Activated naive CD4-positive, alpha-beta T cell treated with anti-CD3 and anti-CD28 coated beads, Interleukin-2, amount 50 U/mL, for 72 hours (primary cell): ENCODE measurements at places on chromosomes 12 and 14.
A peak's percentile ranks its signal among the peaks of the same experiment; 100 is the strongest.

DNA sequence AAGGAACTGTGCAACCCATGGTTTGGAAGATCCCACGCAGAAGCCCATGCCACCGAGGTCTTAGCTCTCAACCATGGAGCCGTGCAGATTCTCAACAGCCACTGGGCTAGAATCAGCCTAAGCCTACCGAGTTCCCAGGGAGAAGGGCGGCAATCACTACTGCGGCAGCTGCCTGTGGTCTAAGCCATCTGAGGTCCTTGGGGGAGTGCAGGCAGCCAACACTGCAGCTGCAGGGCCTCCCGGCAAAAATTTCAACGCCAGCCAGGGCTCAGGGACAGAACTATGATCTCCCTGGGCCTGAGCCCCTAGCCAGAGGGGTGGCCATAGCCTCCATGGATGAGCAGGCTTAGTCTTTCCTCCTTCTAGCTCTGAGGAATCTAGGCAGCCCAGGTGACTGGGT is 156.8 kb upstream of the CLEC14A start:
- no peak for DNase-seq

GRCh38 chr12:22855456-22855855 is 230.5 kb downstream of the ETNK1 start:
- DNase-seq = no peak

DNA sequence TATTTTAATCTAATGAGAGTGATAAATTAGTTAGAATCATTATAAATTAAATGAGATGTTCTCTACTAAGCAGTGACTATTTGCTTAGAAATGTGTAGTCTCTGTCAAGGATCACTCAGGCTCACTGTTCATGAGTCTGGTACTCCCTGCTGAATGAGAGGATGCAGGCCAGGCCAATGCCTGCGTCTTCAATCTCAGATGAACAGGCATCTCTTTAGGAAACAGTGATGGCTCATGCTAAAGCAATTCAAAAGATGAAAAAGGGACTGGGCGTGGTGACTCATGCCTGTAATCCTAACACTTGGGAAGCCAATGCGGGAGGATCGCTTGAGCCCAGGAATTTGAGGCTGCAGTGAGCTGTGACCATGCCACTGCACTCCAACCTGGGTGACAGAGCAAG is 106.8 kb downstream of the ZFC3H1 start:
- no peak for DNase-seq

GRCh38 chr12:13079440-13079906 is 24.0 kb downstream of the GSG1 start:
- no peak for DNase-seq

DNA sequence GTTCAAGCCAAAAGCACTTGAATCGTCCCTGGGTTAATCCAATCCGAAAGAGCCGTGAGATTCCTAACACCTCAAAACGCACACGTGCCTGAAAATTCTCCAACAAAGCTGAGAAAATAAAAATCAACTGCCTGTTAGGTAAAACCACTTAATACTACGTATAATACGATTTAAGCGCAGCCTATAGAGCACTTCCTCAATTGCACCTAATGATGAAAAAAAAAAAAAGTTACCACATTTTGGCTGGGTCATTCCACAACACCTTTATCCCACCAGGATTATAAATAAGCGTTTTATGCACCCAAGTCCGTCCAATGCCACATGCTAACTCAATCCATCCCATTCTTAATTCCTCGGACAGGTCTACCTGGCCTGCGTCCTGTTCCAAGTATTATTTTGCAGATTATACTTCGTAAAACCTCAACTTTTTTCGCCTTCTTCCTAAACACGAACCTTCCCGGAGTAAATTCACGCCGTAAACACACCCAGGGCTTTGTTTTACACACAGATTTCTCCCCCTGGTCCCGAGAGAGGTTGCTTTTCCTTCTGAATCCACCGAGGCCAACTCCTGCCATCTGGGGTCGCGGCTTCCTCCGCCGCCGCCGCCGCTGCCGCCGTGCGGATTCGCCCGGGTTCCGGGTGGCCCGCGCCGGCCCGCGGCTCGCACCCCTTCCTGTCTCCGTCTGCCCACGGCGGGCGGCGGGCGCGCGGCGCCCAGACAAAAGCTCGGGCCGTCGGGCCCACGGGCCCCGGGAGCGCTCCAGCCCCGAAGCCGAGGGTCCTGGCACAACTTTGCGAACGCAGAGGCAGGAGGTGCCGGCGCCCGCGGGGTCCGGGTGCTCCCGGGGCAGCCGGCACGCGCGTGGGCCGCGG is 66.2 kb downstream of the RNF34 start:
- DNase-seq = peak; percentile 57
